Keratinocyte (primary cell): ENCODE measurements at places on chromosomes 12 and 14. TPM values are rescaled to one million over a fixed set of nuclear protein-coding genes. Genes with fewer than 3 reads are reported as not detected.

ADCY4 gene
- polyA plus RNA-seq, result 0.21 to 0.44 TPM (median 0.23 TPM) in 3 replicates

DNA sequence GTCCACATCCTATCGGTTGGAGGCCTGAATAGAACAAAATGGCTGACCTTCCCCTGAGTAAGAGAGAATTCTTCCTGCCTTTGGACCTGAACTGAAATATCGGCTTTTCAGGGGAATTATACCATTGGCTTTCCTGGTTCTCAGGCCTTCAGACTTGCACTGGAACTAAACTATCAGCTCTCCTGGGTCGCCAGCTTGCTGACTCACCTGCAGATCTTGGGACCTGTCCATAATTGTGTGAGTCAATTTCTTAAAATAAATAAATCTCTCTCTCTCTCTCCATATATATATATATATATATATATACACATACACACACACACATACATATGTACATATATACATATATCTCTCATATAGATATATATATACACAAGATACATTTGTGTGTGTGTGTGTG is 41.6 kb downstream of the KCNK10 start:
- no peak for DNase-seq

DNA sequence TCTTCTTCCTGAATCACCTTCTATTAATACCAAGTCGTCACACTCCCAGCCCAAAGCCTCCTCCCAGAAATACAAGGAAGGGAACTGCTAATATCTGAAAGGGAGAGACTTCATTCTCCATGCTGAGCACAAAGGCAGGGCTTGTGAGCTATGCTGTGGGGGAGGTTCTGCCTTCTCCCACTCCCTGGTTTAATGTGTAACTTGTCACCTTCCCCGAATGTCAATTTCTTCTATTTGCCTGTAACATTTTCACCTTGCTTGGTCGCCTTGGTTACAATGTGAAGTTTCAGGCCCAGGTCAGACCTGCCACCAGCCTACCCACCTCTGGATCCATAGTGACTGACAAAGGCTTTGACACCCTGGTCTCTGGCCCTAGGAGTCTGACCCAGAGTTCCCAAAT is 82.0 kb upstream of the ESRRB start:
- no peak for DNase-seq

DNA sequence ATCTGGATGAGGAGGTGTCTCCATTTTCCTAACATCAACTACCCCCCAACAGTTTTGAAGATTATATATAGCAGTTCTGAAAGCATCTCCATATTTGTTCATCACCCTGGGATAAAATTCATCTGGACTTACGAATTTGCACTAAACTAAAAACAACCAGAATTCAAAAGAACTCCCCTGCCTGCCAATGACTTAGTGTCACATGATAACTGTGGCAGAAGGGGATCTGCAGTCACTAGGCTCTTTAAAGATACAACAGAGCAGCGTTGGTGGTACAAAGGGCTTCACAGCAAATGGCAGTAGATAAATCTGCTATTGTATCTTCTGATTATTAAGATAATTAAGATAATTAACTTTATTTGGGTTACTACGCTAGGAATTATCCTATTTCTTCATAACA is 30.1 kb downstream of the GPR135 start:
- no peak for DNase-seq

PZP gene
- polyA plus RNA-seq, result not detected in 3 replicates

MGST1 gene
- 114 to 246 TPM (median 160 TPM) in 3 replicates for polyA plus RNA-seq

- no peak for DNase-seq
Observed at GRCh38 chr12:77630344-77630743, 200.3 kb upstream of the NAV3 start.

DNA sequence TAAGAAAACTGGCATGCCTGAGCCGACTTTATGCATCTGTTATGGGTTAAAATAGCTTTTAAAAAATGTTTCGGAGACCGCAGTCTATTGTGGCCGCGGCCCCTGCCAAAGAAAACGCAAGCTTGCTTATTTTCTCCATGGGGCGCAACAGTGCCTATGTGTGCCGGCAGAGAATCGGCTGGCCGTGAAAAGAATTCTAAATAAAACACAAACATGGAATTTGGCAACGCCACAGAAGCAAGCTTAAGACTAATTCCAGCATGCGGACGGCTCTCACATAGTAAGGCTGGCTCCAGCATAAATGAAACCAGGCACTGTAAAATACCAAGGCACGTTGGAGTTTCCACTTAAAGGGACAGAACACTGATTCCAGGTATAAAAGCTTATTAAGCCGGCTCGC is 56.7 kb downstream of the BCL11B start:
- DNase-seq, result no peak

DNA sequence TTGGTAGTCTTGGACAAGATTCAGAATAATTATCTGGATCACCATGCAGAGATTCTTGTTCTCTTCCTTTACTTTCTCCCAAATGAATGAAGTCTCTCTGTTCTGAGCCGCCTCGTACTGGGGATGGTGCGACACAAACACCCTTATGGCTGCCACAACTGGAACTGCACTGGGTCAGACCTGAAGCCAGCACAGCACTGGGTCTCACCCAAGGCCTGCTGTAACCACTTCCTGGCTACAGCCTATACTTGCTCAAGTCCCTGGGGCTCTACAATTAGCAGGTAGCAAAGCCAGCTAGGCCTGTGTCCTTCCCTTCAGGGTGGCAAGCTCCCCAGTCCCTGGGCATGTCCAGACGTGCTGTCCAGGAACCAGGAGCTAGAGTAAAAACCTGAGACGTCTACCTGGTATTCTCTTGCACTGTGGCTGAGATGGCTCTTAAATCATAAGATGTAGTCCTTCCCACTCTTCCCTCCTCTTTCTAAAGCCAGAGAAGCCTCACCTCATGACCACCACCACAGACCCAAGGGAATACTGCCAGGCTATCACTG is 27.6 kb downstream of the IFNG start:
- DNase-seq, result peak; percentile 17

DNA sequence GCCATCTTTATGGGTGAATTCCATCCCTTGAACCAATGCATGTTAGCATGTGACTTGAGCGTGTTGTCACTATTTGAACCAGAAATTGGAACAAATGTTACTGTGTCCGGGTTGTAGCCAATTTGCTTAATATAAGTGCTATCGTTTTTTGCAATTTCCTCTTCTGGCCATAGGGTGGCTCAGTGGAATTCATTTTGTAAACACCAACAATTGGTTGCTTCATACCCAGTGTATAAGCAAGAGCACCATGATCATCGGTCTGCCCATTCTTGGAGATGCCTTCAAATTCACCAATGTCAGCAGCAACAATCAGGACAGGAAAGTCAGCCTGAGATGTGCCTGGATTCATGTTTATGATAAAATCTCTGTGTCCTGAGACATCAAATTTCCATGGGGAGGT is 5.0 kb upstream of the NEDD1 start:
- no peak for DNase-seq

DNA sequence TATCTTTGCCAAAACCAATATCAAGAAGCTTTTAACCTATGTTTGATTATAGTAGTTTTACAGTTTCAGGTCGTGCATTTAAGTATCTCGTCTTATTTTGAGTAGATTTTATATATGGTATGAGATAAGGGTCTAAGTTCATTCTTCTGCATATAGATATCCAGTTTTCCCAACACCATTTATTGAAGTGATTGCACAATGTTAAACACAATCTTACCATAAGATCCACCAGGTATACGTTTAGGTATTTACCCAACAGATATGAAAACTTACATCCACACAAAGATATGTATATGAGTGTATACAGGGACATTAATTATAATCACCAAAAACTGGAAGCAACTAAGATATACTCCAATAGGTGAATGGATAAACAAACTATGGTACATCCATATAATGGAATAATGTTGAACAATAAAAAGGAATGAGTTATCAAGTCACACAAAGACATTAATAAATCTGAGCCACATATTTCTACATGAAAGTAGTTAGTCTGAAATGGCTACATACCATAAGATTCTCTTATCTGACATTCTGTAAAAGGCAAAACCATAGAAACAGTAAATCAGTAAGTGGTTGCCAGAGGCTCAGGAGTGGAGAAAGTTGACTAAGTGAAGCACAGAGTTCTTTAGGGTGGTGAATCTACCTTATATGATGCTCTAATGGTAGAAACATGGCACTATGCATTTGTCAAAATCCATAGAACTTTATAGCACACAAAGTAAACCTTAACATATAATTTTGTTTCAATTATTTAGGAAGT is 222.6 kb downstream of the NUAK1 start:
- no peak for DNase-seq

- peak; percentile 45 for DNase-seq
Observed at GRCh38 chr12:64670919-64671639, 60.8 kb downstream of the RASSF3 start.

MANSC1 gene
- 0.91 to 1.6 TPM (median 1.1 TPM) in 3 replicates for polyA plus RNA-seq

GRCh38 chr12:59929110-59929509 is 333.3 kb downstream of the SLC16A7 start:
- peak; percentile 92 for DNase-seq

DNA sequence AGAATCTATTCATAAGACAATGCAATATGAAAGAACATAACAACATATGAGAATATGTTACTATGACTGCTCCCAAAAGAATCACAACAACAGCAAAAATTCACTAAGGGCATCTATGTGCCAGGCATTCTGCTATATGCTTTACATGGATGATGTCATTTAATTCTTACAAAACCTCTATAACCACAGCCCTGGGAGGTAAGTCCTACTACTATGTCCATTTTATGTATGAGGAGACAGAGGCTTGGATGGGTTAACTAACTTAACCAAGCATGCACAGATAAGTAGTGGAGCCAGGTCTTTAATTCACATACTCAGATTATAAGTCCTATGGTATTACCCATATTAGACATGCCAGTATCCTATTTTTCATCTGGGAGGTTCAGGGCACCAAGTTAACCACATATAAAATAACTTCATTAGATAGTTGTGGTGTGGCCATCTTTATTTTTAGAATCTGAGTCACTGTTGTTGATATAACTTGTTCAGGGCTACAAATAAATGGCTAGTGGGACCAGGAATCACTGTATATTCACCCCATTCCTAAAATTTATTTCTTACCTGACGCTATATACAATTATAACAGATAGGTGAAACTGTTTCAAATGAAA is 33.2 kb upstream of the RAD51AP1 start:
- no peak for DNase-seq

DNA sequence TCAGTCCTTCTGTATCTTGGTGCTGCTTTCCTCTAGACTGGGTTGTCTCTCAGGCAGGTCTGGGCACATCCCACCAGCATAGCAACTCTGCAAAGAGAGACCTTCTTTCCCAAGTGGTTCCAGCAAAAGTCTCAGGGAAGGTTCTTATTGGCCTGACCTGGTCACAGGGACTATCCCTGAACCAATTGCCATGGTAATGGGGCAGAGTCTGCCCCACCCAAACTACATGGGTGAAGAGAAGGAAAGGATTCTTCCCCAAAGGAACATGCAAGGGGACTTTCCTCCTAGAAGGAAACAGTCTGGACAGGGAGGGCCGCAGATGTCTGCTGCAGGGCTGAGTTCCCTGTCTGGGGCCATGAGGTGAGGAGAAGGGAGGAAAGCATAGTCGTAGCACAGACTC is 122.2 kb upstream of the NCOR2 start:
- DNase-seq, result no peak

GRCh38 chr14:100730581-100730980 is 3.9 kb downstream of the DLK1 start:
- no peak for DNase-seq

GRCh38 chr14:60655119-60655897 is 6.0 kb upstream of the SIX1 start:
- no peak for DNase-seq

- DNase-seq, result no peak
Observed at GRCh38 chr12:28709986-28710685, 438.9 kb upstream of the FAR2 start.

DNA sequence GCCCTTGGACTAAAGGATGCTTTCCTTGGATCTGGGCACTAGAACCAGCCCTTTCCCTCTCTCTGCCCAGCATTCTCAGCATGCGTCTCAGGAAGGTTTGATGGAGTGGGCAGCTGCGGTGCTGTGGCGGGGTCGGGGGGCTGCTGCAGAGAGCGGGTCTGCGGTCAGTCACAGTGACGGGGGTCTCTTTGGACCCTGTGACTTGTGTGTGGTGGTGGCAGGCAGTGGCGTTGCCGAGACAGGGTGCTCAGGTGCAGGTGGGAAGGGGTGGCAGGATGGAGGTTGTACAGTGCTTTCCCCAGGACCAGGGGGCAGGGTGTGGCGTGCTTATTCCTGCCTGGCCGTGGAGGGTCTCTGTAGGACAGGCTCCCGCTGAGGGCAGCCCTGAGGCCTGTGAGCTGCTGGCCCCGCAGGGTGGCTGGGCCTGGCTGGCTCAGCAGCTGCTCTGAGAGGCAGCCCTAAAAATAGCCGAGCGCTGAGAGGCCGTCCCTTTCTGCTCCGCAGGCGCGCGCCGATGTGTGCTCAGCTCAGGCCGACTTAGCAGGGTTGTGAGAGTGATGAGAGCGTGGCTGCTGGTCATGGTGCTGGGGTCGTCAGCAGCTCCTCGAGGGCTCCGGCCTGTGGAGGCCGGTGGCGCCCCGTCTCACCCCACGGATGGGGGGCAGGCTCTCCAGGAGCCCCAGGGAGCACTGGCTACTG is 9.7 kb downstream of the PACS2 start:
- DNase-seq, result no peak

CHFR gene
- polyA plus RNA-seq, result 32.7 to 42.2 TPM (median 35.8 TPM) in 3 replicates
